BJ (cell line): ENCODE measurements at places on chromosomes 16 and 17.

GRCh38 chr16:75288596-75289120, 37.2 kb upstream of the BCAR1 start:
- no peak for DNase-seq

DNA sequence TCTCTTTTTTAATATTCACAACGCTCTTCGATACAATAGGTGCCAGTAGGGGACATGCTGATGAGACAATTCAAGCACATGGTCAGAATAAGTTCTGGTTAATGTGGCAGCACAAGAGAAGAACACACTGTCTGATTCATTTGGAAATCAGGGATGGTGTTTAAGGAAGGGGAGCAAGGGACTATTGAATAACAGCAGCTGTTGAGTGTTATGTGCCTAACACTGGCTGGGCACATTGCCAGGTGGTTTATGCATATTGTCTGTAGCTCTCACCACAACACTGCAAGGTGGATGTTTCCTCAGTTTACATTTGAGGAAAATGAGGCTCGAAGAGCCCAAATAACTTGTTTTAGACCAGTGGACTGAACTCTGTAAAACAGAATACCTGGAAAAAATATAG, 44.2 kb downstream of the LYRM9 start:
- DNase-seq: no peak

- DNase-seq: no peak
Measured at GRCh38 chr16:27374804-27375425, 27.1 kb upstream of the IL21R start.

- DNase-seq: no peak
Measured at GRCh38 chr16:66223176-66223780, 143.2 kb upstream of the CDH5 start.

GRCh38 chr16:17333229-17333628, 137.5 kb downstream of the XYLT1 start:
- no peak for DNase-seq
